ENCODE measurements at places on chromosomes 12 and 14. TPM values are rescaled to one million over a fixed set of nuclear protein-coding genes. Genes with fewer than 3 reads are reported as not detected.

DNA sequence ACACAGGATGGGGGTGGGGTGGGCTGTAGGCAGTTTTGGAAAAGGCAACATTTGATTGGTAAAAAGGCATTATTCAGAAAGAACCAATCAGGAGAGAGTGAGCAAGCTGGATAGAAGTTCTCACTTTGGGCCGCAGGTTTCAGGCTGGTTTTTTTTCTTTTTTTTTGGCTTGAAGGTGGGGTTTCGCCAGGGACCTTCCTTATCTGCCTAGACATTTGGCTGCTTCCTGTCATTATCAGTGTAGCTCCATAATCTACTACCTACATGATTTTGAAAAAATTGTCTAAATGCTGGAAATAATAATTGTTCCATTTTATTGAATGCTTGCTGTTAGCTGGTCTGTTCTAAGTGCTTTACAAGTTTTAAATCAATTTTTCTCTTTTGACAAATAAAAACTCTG lies 649.0 kb downstream of the TMTC2 start:
- DNase-seq: no peak

DNA sequence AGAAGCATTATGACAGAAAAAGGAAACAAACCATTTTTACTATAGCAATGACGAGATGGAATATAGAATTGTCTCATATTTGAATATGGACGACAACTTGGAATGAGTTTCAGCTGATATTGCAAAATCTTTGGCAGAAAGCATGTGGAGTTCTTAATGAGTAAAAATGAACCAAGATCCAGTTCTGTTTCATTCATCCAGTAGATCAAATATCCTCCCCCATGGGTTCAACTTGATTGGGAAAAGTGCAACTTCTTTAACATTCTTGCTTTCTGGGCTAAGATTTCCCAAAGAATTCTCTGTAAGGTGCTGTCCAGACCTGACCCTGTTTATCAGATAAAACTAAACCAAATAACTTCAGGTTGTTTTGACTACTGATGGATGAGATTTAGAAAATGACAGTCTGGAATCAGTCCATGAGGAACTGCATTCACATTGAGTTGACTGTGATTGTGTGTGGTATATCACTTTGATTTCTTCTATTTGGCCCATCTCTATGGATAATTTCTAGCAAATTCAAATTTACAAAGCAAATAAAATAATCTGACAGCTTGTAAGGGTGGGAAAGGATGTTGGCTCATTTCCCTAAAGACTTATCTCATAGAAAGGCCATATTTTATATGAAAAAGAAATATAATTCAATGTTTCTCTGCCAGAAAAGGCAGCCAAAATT lies 267.4 kb downstream of the ADAMTS20 start:
- no peak for DNase-seq

Gene MYO1H
- total RNA-seq: not detected

GRCh38 chr14:92956961-92957360 lies 34.0 kb downstream of the CHGA start:
- DNase-seq: no peak

DNA sequence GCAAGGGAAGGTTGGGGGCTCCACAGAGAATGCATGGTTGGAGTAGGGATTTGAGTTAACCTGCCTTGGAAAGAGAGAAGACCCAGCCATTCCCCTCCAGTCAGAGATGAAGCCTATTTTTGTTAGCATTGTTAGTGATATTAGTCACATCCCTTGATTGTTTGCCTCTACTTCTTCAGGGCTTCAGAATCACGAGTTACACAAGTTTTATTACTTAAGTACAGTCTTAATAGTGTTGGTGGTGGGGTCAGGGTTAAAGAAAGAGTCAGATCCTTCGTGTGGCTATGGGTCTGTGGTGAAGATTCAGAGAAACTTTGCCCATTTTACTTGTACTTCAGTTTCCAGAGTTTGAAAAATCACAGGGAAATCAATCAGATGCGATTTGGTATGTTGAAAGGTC lies 363.1 kb downstream of the LRIG3 start:
- no peak for DNase-seq

DNA sequence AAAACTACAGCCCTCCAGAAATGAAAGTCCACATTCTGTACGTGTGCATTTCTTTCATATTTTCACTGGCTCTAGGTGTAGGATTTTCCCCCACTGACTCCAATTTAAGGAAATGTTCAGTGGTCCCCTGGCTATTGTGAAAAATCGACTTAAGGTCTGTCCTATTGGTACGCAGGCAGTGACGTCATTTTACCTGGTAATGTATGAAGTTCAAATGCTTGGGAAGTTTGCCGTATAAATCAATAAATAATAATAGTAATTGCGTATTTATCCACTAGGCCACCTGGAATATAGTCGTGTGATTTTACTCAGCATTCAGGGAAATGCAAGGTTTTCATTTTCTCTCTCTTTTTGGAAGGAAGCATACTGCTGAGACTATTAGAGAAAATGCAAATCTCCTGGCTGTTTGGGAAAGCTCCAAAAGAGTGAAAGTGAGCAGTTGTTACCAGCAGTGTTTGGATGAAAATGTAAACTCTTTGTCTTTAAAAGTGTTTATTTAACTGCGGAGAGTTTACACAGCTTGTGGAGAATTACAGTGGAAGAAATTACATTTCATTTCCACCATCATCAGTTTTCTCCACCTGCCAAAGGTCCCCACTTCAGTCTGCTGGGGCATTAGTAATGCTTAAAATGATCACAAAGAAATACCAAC lies 107.0 kb downstream of the EXOC5 start:
- DNase-seq: no peak

- peak; percentile 9 for DNase-seq
These were observed 64.1 kb downstream of the ZNF641 start for GRCh38 chr12:48286665-48287064.

GRCh38 chr12:20189767-20190166 lies 178.6 kb upstream of the PDE3A start:
- DNase-seq: no peak

- no peak for DNase-seq
These were observed 764.3 kb downstream of the NOVA1 start for GRCh38 chr14:25833341-25834126.

DNA sequence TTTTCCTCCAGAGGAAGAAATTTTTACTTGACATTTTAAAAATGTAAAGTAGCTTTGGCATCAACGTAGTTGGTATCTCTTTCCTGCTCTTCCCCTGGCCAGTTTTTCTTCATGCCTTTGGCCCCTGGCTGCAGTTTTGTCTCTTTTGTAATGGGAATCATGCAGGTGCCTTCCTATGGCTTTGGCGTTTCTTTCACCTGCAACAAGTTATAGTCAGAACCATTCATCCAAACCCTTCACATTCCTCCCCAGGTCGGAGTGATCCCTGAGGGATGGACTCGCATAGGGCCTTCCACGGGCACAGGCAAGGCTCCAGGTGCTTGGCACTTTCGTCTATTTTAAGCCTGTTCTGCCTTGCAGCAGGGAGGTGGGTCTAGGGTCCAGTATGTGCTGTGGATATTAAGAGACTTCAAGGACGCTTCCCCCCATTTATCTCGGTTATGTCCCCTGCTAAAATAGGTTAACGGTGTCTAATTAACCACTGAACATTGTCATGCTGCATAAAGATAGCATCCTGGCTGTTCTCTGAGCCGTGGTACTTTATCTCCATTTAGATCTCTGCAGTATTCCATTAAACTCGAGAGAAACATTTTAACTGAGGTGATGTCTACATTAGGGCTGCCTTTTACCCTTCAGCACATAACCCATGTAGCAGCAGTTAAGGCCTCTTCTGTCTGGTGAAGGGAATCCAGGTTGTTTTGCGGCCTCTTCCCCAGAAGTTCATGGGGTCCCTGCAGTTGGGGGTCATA lies 66.3 kb downstream of the IFT43 start:
- no peak for DNase-seq

DNA sequence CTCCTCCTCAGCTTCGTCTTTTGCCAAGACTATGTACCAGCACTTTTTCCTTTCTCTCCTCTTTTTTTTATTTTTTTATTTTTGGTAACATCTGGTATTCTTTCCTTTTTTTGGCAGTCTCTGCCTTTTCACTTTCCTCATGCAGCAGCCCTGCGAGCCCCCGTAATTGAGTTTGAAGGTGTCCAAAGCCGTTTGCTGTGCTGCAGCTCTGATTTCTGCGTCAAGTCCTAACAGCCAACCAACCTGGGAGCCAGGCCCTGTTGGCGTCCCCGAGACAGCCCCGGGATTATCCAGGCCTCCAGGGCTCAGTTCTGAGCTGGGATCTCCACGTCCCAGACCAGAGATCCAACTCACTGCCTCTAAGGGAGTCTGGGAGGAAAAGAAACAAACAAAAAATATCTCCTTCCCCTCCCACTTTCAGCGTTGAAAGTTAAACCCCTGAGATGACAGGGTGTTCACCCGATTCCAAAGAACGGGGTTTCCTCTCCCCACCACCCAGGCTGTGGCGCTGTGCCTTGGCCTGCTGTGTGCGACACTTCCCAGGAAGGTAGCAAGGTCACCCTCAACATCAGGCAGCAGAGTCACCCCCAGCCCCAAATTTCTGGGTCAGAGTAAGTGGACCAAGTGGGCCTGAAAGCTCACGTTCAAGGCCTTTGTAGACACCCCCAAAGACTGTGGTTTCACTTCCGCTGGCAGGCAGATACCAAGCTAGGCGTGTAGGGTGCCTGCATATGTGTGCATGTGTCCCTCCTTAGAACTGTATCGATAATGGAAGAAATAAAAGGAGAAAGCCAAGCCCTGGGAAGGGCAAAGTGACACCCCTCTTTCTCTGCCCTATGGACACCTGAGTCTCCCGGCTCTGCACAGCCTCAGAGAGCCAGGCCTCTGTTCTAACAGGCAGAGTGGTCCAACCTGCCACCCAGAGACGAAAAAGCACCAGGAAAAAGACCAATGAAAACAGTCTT lies 11.1 kb downstream of the BCL11B start:
- no peak for DNase-seq

DNA sequence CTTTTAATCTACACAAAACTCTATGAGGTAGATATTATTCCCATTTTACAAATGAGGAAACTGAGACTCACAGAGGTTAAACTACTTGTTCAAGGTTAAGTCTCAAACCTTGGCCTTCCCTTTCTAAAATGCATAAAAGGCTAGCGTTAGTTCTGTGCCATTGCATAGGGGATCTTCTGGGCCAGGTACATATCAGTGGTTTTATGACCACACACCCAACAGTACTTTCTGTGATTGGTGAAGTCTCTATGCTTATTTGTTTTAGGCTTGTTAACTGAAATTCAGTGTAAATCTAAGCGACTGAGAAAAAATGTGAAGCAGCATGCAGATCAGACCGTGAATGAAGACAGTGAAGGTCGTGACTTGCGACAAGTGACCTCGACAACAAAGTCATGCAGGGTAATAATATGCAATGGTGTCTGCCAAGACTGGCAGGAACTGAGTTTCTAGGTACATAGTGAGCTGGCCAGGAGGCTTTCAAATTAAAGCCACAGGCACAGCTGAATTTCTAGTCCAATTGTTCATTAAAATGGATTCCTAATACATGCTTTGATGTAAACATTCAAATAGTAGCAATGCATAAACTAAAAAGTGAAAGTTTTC lies 38.8 kb upstream of the GAS2L3 start:
- no peak for DNase-seq

DNA sequence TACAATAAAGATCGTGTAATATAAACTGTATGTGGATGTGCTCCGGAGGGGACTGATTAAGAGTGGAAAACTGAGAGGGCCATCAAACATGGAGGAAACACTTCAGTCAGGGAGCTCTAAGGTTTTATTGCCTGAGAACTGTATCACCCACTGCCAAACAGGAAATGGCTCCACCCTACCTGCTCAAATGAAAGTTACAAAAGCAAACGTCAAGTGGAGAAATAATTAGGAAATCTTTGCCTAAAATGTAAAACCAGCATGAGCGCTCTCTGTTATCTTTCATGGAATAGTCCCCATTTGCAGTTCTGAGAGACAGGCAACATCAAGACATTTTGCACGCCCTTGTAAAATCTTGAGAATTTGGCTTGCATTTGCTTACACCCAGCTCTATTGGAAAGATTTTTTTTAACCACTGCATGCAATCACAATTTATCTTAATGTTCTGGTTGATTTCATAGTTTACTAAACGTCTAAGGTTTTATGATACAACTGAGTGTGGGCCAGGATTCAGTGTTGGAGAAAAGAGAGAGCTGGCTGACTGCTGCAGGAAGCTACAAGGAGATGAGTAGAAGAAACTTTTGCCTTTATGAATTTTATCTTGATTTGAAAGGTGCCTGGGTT lies 344.0 kb upstream of the PRICKLE1 start:
- no peak for DNase-seq

GRCh38 chr12:24135158-24135850 lies 185.8 kb upstream of the SOX5 start:
- DNase-seq: no peak

- DNase-seq: no peak
These were observed 23.1 kb downstream of the MAX start for GRCh38 chr14:65079201-65079600.

DNA sequence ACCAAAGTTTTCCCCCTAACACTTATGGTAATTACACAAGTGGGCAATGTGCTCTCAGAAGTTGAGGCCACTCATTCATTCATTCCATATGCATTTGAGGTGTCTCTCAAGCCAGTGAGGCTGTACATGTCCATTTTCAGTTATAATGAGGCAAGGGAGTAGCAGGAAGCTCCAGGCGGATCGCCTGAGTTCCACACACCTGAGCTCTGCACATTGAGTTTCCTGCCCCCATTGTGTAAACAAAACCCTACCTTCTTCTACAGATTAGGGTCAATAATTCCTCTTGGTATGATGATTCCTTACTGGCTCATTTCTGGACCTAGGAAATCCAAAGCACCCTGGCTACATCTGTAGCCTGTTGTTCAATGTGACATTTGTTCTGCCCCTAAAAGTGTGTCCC lies 555.3 kb downstream of the MED13L start:
- no peak for DNase-seq

DNA sequence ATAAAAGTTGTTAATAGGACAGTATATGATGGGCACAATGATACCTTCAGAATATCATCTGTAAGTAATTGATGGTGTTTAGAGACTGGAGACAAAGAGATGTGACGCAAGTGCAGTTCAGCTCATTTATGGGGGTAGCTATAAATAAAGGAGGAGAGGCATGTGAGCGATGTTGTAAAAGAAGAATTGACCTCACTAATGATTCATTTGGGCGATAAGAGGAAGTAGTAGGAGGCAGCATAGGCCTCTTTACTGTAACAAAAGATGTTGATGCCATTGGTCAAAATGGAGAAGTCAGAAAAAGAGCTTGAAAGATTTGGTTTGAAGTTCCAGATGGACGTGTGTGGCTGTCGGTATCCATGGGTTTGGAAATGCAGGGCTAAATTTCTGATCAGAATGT lies 70.0 kb downstream of the FLRT2 start:
- DNase-seq: no peak

Gene APOLD1
- 4.7 TPM for total RNA-seq
